ENCODE measurements at places on chromosomes 2 and 18. TPM values are rescaled to one million over a fixed set of nuclear protein-coding genes. Genes with fewer than 3 reads are reported as not detected.

BMP10 gene
- total RNA-seq: not detected

PARD3B gene
- 42.9 TPM for total RNA-seq

MRO gene
- 1.2 TPM for total RNA-seq

DCDC2C gene
- 0.48 TPM for total RNA-seq

ME2 gene
- 66.0 TPM for total RNA-seq

STARD7 gene
- 80.7 TPM for total RNA-seq

SDC1 gene
- 87.1 TPM for total RNA-seq

NLRC4 gene
- total RNA-seq: 1.7 TPM

ARHGEF4 gene
- total RNA-seq: 7.0 TPM

ODC1 gene
- 68.3 TPM for total RNA-seq

SIX3 gene
- total RNA-seq: not detected

CLIP4 gene
- total RNA-seq: 58.1 TPM
